ENCODE measurements at places on chromosomes 7 and 10.

GRCh38 chr7:110105840-110106239, 985.1 kb upstream of the LRRN3 start:
- DNase-seq: no peak

GRCh38 chr10:78600121-78600665, 468.6 kb upstream of the ZMIZ1 start:
- DNase-seq: no peak

- DNase-seq: no peak
Observed at GRCh38 chr10:84563868-84564267, 235.5 kb downstream of the CCSER2 start.

GRCh38 chr7:3176112-3177000, 124.7 kb upstream of the SDK1 start:
- no peak for DNase-seq
